ENCODE measurements at places on chromosomes 1 and 21.

GRCh38 chr1:51439053-51439452 is 80.0 kb downstream of the EPS15 start:
- no peak for DNase-seq

DNA sequence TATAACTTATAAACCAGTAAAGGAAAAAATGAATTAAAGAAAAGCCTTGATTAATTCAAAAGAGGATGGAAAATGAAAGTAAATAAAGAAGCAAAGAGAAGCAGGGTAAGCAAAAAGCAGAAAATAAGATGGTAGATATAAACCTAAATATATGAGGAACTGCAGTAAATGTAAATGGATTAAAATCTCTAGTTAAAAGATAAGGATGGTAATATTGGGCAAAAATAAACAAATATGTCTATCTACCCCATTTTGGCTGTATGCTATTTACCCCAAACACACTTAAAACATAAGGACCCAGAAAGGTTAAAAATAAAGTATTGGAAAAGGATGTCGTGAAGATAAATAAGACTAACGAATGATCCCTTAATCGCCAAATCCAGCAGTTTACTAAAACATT is 161.9 kb downstream of the FOXD2 start:
- no peak for DNase-seq

DNA sequence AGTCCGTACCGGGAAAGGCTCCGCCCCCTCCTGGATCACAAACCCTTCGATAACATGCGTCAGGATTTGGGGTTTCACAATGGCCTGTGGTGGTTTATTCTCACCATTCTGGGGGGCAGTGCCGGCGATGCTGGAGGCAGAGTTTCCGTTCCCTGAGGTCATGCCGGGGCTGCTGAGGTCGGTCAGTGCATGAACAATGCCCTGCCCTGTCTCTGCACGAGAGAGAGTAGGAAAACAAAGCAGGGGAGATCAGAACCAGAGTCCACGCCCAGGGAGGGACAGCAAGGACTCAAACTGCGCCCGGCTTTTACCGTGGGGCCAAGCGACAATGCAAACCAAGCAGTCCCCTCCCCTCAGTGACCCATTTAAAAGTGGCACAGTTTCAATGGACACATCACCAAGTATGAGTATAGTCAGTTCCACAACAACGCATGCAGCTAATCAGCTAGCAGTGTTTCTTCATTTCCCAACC is 13.2 kb upstream of the A3GALT2 start:
- no peak for DNase-seq

GRCh38 chr1:24888971-24889676 is 41.0 kb downstream of the RUNX3 start:
- DNase-seq, result no peak

DNA sequence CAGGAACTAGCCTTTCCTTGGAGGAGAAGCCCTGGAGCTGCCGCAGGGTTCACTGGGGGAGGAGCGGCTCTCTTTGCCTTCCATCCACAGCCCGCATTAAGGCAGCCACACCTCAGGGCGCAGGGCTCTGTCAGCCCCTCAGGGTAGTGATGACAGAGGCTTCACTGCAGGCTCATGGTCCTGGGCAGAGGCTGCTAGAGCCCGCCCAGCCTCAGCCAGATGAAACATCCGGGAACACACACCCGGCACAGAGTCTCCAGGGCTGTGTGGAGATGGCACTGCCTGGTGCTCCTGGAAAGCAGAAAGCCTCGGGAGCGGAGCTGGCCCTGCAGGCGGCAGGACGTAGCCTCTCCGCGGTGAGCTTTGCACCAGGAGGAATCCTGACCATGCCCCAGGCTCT is 29.4 kb upstream of the PEX10 start:
- no peak for DNase-seq

- DNase-seq, result peak; percentile 60
Measured at GRCh38 chr21:42453224-42453985, 42.6 kb downstream of the RSPH1 start.

DNA sequence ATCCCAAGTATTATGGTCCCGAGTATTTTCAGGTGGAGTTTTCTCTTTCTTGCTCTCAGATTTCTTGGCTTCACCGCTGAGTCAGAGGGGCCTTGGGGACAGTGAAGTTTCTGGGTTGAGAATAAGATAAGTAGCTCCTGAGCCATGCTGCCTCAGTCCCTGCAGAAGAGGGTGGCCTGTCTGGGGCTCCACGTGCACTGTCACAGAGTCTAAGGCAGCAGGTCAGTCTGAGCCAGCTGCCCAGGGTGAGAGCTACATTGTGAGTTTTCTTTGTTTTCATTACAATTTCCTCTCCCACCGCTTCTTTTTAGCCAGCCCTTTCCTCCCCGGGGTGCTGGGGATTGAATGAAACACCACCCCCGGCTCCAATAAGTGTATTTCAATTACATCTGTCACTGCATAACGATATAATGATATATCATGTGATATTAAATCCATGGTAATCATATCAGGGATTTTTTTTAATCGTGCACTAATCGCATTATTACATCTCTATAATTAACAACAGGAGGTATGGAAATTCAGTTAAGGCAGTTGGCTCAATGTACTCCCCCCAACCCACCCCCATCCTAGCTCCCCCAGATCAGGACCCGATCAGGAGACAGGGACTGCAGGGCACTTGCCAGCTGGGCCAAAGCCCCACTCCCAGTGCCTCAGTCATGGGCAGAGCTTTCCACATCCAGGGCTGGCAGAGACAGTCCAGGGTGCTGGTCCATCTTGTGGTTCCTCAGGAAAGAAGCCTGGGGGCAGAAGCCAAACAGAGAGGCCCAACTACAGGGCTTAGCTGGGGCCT is 43.7 kb downstream of the DMAP1 start:
- no peak for DNase-seq

DNA sequence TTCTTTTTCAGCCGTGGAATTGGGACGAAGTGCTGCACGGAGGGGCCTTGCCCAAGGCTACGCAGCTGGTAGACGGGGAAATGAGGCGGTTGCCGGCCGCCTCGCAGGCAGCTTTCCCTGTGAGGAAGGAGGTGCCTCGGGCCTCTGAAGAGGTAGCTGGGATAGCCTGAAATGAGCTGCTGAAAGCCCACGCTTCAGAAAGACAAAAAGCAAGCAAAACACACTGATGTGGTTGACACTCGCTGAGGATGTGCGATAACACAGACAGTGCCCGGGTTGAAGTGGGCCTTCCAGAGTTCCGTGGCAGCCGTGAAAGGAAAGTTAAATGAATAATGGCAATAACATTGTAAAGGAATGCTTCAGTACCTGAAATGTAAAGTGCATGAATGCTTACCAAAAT is 47.2 kb downstream of the S1PR1 start:
- no peak for DNase-seq

DNA sequence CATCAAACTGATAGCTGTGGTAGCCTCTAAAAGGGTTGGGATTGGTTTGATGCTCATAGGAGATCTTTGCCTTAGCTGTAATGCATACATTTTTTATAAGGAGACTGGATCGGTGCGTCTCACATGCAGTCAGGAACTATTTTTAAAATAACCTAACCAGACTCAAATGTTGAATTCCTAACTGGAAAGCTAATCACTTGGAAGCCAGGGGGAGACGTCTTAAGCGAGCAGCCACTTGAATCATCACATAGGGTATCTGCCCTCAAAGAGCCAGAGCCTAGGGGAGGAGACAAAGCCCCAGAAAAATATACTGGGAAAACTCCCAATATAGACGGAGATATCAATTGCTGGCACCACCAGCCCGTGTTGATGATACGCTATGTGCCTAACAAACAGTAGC is 61.7 kb upstream of the PUM1 start:
- no peak for DNase-seq

GRCh38 chr1:55959136-55959548 is 620.2 kb downstream of the PLPP3 start:
- DNase-seq, result no peak

GRCh38 chr1:152167835-152168534 is 9.0 kb upstream of the RPTN start:
- DNase-seq, result peak; percentile 65

GRCh38 chr1:29679316-29679715 is 443.0 kb downstream of the PTPRU start:
- DNase-seq, result no peak
